T-helper 2 cell (primary cell): ENCODE measurements at places on chromosomes 12 and 14.

DNA sequence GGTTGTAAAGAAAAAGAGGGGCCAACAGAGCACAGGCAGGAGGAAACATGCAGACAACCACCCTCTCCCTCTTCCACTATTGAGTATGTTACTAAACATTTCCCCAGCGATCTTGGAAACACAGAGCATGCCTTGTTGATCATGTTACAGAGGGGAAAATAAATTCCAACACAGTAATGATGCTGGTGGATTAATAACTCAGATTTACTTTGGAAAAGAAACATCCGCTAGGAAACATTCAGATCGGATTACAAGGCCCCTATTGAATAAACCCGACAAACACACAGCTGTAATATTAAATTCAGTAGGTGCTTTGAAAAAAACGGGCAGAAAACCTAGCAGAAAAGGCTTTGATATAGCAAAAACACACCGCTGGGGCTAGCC lies 5.4 kb downstream of the BMP4 start:
- no peak for DNase-seq

GRCh38 chr12:2552000-2552756 lies 242.6 kb upstream of the FKBP4 start:
- DNase-seq = no peak

DNA sequence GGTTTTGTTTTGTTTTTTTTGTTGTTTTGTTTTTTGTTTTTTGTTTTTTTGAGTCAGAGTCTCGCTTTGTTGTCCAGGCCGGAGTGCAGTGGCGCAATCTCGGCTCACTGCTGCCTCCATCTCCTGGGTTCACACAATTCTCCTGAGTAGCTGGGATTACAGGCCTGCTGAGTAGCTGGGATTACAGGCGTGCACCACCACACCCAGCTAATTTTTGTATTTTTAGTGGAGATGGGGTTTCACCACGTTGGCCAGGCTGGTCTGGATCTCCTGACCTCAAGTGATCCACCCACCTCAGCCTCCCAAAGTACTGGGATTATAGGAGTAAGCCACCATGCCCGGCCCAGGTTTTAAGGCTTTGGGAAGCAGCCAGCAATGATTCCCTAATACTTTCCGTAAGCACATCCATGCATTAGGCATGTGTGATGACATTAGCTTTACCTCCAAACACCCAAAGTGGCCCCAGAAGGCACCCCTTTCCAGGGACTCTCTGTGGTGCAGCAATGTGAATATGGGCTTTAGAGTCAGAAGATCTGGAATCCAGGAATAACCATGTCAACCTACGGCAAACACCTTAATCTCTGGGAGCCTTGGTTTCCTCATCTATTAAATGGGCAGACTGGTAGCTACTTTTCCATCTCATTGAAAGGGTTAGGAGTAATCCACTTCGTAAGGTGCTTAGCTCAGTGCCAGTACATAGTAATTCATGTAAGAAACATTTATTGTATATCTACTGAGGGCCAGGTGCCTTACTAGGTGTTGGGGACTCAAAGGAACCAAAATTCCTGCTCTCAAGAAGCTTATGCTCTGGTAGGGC lies 152.9 kb downstream of the ZFP36L1 start:
- no peak for DNase-seq

- no peak for DNase-seq
Observed at GRCh38 chr12:12086362-12086761, 15.6 kb downstream of the BCL2L14 start.

- peak; percentile 41 for DNase-seq
Observed at GRCh38 chr14:74362361-74362915, 14.2 kb downstream of the VRTN start.

DNA sequence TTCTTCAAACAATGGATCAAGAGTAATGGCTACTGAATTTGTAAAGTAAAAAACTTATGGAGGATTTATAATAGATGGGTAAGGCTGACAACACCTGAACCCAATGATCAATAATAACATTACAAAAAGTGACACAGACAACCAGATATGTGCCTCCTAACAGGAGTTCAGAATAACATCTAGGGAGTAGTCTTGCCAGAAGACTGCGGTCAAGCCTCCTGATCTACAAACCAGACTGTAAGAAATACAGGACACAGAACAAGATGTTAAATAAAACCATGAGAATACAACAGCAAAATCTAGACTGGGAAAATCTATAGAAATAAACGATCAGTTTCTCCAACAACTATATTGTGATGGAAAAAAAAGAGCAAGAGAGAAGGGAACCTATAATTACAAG lies 262.6 kb upstream of the TMTC1 start:
- DNase-seq = no peak

DNA sequence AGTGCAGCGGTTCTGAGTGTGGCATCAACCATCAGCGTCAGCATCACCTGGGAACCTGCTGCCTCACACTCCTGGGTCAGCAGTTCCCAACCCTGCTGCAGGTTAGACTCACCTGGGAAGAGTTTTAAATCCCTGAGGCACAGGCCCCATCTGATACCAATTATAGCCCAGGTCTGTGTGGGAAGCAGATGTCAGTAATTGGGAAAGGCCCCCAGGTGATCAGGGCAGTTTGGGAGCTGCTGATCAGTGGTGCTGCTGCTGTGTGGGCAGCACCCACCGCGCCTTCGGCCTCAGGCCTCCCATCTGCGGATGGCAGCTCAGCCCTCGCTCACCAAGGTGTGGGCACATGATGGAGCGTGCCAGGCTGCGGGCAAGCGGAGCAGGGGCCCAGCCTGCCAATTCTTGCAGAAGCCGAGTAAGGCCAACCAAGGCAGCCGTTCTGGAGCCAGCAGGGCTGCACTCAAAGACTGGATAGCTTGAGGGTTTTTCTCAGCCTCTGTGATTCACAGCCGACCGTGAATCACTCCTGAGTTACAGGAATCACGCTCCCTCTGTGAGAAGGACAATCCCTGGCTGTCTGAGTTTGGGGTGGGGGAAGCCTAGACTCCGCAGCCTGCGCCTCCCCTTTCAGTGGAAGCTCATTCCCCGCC lies 155.6 kb upstream of the SFSWAP start:
- no peak for DNase-seq

DNA sequence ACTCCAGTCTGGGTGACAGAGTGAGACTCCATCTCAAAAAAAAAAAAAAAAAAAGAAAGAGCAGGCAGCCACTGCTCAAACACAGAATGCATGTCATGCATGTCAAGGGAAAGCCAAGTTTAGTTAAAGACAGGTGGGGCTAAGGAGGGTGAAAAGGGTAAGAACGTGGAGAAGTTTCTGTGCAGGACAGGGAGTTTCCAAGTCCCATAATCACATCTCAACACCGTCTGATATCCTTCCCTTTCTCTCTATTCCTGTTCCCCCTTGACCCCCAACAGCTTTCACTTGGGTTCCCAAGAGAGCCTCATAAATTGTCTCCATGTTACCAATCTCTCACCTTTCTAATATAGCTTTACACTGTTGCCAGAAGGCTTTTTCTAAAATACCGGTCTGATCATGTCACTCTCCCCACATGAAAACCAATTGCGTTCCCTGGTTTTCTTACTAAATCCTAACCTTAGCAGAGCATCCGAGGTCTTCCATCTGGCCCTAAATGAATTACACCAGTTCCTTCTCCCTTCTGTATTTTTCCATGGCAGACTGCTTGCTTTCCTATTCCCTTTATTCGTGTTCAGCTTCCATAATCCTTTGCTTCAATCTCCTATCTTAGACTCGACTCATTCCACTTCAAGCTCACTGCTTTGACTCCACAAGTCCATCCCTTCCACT lies 37.0 kb downstream of the LIMA1 start:
- DNase-seq = no peak

- no peak for DNase-seq
Observed at GRCh38 chr14:70888681-70889175, 18.5 kb upstream of the PCNX1 start.
